ENCODE measurements at places on chromosomes 11 and 22. TPM values are rescaled to one million over a fixed set of nuclear protein-coding genes. Genes with fewer than 3 reads are reported as not detected.

Gene XKR3
- total RNA-seq = not detected

Gene C22orf31
- not detected for total RNA-seq

Gene FOLR1
- not detected for total RNA-seq

Gene KCNJ11
- total RNA-seq = 0.85 TPM

- DNase-seq = no peak
Observed at GRCh38 chr11:13577881-13578280, 82.1 kb upstream of the PTH start.

Gene PLA2G6
- total RNA-seq = 43.2 TPM

Gene ALDH3B1
- total RNA-seq = not detected

Gene SLC22A9
- not detected for total RNA-seq
